Urinary bladder (tissue), 4 donors: ENCODE measurements at places on chromosomes 11 and 22.

- no peak for DNase-seq
Measured at GRCh38 chr11:61869708-61870451, 21.5 kb downstream of the FADS3 start.

- no peak for DNase-seq
Measured at GRCh38 chr11:134751031-134751585, 339.1 kb upstream of the B3GAT1 start.

DNA sequence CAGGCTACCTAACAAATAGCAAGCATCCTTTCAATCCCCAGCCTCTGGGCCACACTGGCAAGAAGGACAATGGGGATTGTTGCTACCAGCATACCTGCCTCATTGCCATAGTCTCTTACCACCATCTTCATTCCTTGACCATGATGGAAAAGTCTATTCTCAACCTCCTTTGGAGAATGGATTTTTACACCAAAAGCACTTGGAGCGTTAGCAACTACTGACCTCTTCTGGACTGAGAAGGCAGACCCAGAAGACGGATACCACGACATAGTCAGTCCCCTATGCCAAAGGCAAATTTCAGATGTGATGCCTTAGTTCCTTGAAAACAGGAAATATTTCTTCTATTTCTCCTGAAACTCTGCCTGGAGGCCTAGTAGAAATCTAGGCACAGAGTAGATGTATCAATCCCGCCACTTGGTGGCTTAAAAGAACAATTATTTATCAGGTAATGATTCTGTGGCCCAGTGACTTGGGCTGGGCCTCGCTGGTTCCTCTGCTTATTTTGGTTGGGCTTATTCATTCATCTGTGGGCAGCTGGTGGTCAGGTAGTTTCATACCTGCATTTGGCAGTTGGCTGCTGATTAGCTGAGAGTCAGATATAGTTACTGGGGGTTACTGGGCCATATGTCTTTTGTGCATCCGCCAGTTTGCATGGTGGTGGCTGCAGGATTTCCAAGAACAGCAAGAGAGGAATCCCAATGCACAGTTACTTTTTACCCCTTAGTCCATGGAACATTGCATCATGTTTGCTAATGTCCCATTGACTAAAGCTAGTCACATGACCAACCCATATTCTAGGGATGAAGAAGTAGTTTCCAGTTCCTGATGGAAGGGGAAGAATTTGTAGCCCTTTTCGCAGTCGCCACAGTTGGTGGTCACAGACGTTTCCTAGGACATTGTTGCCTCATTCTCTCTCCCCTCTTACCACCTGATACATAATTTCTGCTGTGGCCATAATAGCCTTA lies 75.2 kb downstream of the DHCR7 start:
- DNase-seq: no peak

DNA sequence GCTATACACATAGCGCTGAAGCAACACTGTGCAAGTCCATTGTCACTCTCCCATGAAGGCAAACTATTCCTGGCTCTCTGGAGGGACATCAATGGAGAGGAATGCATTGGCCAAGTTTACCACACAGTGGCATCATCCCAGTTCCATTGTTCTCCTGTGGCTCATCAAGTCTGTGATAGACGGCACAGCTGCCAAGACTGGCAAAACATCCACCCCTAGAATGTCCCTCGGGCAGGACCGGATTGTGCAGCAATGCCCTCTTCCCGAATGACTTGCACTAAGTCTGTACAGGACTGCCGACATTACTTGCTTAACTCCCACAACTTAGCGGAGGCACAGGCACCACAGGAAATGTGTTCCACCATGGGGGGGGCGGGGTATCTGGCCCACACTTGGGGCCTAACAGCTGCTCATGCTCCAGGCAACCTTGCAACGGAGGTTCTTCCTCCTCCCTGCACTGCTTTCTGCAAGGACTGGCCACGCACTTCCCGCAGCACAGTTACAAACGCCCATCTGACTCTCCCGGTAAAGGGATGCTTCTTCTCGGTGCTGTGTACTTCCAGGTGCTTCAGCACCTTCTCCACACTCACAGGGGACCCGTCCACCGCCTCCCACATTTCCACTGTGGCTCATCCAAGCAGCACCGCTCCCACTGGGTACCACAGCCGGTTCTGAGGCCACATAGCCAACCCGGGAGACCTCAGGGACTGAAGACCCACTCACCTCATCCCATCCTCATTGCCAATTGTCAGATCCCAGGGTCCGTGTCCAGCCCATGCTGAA lies 1309.6 kb upstream of the RAG2 start:
- no peak for DNase-seq

DNA sequence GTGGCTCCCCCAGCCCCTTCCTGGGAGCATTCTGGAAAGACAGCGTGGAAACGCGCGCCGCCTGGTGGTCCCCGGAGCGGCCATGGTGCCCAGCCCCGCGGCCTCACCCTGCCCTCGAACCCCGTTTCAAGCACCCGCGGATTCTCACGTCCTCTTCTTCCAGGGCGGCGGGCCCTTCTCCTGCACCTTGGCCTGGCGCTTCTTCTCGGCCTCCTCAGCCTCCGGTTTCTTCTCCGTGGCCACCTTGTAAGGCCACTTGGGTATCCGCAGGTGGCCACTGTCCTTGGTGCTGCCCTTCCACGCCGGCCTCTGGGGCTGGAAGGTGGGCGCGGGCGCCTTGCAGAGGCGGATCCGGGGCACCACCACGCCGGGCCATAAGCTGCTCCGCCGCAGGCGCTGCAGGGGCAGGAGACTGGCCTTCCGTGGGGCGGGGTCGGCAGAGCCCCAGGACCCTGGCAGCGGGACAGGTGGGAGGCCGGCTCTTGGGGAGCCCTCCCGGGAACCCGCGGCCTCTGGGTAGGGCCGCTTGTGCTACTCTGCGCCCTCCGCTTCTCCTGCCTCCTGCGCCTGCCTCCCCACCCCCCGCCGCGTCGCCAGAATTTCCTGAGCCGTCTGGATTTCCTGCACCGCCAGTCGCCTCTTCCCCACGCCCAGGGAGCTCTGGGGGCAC lies 83.4 kb downstream of the TRIM51G start:
- DNase-seq: no peak
